ENCODE measurements at places on chromosomes 7 and 10.

DNA sequence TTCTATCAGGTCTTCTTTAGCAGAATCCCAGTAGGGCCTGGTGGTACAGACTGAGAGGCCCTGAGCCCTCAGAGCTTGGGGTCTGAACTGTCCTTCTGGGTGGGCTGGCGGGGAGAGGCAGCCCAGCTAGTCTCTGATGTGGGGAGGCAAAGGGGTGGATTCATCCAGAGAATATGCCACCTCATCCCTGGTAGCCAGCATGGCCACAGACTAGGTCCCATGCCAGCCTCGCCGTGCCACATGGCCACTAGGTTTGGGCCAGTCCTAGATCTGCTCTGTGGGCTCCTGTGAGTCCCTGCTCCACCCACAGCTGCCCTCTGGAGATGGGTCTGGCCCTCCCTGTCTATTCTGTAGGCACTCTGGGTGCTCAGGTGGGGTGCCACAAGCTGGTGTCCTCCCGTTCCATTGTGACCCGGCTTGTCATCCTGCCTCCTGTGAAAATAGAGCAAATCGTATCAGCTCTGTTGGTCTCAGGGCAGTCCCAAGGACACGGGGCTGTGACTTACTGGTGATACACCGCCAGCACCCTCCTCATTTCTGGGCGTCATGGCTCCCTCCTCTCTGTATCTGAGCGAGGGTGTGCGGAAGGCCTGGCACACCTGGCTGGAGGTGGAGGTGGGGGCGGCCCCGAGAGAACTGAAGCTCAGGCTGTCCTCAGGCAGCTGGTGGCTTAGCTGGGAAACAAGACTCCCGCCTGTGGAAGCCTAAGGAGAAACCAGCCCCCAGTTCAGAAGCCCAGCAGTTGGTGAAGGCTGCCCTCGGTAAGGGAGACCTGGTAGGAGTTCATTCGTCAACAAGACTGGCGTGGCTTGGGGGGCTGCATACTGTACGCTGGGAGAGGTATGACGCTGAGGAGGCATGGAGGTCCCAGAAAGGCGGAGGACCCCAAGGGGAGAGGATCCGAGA is 33.3 kb downstream of the UNC5B start:
- no peak for DNase-seq

- no peak for DNase-seq
Measured at GRCh38 chr7:136034132-136034531, 57.0 kb upstream of the MTPN start.

DNA sequence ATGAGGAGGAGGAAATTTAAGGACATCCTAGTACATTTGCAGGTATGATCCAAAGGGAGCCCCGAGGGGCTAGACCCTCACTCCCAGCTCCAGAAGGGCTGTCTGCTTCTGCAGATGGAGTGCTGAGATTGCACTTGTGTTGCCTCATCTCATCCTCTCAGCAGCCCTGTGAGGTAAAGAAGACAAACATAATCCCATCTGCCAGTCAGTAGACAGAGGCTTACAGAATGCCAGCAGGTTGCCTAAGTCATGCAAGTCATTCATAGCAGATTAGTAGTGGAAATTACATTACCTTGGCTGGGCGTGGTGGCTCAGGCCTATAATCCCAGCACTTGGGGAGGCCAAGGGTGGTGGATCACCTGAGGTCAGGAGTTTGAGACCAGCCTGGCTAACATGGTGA is 45.4 kb downstream of the BLVRA start:
- no peak for DNase-seq

DNA sequence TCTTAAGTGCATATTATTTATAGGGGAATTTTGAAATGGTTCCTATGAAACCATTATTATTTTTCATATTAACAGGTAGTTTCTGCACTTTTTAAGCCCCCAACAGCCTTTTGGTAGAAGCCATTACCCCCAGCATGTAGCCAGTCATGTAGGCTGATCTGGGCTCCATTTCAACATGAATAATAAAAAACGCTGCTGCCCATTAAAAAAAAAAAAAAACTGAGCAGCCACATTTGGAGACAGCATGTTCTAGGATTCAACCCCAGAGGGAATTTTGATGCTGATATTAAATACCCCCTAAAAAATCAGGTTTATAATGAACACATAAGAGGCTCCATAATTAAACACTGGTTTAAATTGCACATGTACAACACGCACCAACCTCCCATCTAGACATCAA is 181.3 kb downstream of the RTKN2 start:
- no peak for DNase-seq

DNA sequence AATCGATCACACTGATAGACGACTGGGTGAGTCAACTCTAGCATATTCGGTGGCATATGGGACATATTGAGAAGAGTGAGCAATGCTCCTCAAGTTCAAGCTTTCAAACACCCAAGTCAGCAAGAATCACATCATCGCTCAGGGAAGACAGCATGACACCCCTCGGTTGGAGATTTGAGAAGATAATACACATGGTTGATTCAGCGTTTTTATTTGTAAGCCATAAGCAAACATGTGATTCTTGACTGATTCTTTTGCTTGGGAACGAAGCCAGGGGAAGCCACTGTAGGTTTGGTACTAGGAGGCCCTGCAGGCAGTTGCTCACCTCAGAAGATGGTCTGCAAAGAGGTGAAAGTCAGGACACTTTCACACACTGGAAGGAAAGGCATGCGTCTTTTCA is 12.6 kb downstream of the UCMA start:
- no peak for DNase-seq

- DNase-seq, result no peak
Measured at GRCh38 chr10:109969760-109970346, 37.9 kb upstream of the ADD3 start.

- DNase-seq, result no peak
Measured at GRCh38 chr7:108650467-108650866, 80.8 kb downstream of the DNAJB9 start.

DNA sequence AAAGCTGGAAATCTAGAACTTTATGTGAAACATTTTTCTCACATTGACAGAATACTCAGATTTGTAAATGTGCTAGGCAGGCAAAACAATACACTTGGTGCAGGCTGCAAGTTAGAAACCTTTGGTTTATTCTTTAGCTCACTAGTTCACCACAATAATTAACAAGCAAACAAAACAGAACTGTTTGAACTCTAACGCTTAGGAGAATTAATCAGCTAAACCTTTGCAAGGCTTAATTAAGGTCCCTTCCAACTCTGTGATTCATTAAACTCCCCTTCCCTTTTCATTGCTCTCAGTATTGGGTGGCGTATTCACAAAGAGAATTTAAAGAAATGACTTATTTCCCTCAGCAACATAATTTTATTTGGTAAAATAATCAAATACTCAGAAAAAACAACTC is 99.0 kb downstream of the PON1 start:
- DNase-seq, result no peak

GRCh38 chr10:52485462-52485861 is 171.4 kb downstream of the DKK1 start:
- DNase-seq, result no peak

- DNase-seq, result peak; percentile 66
Measured at GRCh38 chr10:88702848-88703597, 3.0 kb upstream of the LIPK start.

GRCh38 chr7:148856891-148857290 is 27.2 kb downstream of the EZH2 start:
- no peak for DNase-seq

DNA sequence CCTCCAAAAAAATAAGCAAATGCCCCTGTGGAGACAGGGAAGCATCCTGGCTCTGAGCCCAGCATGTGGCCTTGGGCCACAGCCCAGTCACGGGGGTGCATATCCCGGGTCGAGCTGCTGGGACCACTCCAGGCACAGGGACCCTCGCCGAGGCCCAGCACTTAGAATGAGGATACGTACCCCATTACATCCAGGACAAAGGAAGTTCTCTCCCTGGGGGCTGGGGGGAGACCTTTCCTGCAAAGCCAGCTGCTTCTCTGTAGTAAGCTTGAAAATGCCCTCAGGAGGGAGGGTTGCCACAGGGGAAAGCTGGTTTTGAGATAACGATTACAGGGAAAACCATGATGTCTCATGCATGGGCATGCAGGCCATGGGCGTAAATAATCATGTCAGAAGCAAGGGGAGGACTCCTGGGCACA is 75.5 kb downstream of the HIPK2 start:
- no peak for DNase-seq

DNA sequence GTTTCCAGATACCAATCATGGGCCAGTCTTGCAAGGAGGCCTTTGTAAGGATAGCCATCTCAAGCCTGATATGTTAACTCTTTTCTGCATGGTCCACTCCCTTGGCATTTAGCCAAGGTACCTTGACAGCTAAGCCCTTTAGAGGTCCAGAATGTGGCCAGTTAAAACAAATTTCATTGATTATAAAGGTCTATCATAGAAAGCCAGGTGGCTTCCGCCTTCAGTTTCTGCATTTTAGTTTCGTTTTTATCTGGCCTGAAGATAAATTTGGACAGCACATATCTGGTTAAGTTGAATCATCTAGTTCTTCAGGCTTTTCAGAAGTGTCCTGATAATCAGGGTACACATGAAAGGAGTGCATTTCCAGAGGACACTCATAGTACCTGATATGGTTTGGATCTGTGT is 30.7 kb downstream of the ANKIB1 start:
- DNase-seq, result no peak

DNA sequence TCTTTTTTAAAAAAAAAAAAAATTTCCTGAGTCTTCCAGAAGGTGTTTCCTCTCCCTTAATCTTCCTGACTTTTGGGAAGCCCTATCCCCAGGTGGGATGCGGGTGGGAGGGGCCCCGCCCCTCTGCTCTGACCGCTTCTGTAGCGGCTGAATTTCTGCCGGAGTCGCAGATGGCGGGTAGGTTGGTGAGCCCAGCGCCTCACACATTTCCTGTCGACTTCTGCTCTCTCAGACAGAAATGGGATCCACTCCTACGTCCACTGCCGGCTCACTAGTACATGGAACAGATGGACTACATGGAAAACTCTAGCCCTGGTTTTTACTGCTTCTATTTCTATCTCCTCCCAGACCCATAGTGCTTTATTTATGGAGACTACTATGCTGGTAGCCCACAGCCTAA is 90.9 kb downstream of the NEUROD6 start:
- no peak for DNase-seq

- DNase-seq, result no peak
Measured at GRCh38 chr7:95534796-95535195, 49.1 kb downstream of the ASB4 start.

- DNase-seq, result no peak
Measured at GRCh38 chr10:32922170-32922569, 35.9 kb downstream of the ITGB1 start.

DNA sequence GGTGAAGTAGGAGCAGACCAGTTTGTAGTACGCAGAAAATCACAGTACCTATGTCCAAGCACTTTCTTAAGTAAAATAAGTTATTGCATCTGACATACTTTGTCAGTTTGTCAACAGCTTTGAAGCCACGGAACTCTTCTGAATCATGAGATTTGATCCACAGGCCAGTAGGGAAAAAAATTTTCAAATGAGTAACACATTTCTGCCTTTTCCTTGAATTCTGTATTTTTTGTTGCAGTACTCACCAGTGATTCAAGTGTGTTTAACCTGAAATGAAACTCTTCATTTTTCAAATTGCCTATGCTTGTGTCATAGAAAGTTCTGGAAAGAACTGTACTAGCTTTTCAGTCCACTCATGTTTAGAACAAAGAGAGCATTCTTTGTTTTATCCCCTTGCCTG is 337.7 kb downstream of the GATA3 start:
- no peak for DNase-seq

DNA sequence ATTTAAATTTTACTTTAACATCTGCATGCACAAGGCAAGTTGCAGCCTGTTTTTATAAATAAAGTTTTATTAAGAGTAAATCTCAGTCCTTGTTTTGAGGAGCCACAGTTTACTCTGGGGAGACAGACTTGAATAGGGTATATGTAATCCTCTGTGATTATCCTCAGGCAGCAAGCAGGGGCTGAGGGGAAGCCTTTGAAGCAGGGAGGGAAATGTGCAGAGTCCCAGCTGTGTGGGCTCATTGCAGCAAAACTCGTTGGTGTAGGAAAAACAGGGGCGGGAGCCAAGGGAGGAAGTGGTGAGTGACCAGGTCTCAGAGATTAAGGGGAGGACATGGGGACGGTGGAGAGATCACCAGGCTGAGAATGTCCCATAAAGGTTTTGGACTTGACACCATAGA is 34.3 kb upstream of the SMC3 start:
- DNase-seq, result no peak

DNA sequence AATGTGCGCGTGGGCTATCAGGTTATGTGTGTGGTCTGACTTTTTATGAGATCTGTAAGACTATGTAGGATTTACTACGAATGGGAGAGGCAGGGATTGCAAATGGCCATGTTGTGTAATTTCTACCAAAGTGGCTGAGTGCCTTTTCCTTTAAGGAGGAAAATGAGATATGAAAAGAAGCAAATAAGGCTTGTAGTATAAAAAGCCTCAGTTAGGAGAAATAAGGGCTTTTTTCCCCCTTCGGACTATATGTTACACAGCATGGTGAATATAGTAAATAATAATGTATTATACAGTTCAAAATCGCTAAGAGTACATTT is 447 bp upstream of the GPAM start:
- no peak for DNase-seq

DNA sequence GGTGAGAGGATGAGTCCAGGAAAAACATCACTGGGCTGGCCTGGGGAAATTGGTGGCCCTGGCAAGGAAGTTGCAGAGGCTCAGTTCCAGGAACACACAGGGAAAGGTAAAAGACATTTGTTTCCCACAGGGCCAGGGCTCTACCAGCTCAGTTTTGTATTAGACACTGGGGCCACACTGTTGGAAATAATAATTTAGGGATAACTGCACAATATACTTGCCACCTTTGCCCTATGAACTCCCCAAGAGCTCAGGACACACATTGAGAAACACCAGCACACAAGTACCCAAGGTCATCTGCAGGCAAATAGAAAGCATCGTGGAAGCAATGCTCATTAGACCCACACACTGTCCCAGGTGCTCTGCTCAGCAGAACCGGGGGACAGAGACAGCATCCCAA is 617.6 kb downstream of the PTPRN2 start:
- DNase-seq, result no peak

GRCh38 chr7:128940494-128941322 is 3.0 kb downstream of the IRF5 start:
- no peak for DNase-seq

GRCh38 chr10:16887565-16887964 is 70.3 kb upstream of the RSU1 start:
- DNase-seq, result no peak

DNA sequence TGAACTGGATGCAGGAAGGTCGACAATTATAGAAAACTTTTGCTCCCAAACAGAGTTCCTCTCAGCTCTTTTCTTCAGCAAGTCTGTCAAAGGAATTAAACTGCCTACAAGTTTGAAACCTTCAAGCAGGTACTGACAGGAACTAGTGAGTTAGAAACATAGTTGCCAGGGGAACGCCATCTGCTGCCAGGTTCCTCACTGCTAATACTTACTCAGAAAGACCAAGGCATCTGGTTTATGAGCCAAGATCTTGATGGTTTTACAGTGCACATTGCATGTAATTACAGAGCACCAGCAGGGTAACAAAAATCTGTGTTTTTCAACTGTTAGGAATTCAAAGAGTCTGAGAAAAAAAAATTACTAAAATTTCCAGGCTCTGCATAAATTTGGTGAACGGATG is 300.0 kb upstream of the NRG3 start:
- DNase-seq, result no peak

- no peak for DNase-seq
Measured at GRCh38 chr10:86295791-86296190, 70.8 kb downstream of the GRID1 start.

- peak; percentile 60 for DNase-seq
Measured at GRCh38 chr10:112775892-112776674, 174.0 kb upstream of the TCF7L2 start.

- no peak for DNase-seq
Measured at GRCh38 chr7:107614425-107614824, 34.4 kb downstream of the BCAP29 start.

GRCh38 chr10:21529032-21529910 is 3.8 kb upstream of the SKIDA1 start:
- peak; percentile 59 for DNase-seq

- DNase-seq, result no peak
Measured at GRCh38 chr10:119872610-119872859, at the start of gene MCMBP. TSS of gene MCMBP (minus strand) at chr10:119872843. CDS start at chr10:119872584, 259 bp downstream.
